ENCODE measurements at places on chromosomes 1 and 21.

- no peak for DNase-seq
These were observed 133.8 kb downstream of the SPATA46 start for GRCh38 chr1:162242804-162243203.

DNA sequence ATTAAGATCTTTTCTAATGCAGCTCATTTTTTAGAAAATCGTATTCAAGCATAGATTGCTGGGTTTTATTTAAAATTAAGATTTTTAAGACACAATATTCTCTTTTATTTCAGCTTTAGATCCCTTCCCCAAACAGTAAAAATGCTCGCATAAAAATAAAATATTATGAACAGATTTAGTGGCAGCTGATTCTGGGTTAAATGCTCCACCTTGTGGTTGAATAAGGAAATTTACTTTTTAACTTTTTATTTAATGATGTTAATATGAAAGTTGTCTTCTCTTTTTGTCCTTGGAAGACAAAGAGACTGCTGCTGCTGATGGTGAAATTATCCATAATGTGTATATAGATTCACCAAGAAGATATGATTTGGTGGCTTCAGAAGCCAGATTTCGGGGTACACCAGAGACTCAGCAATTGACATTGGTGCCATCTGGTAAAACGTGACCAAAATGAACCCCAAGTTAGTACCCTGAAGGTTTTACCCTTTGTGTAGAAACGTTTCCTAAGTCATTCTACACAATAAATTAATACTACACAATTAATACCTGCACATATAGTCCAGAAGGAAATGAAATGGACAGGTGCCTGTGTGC lies 128.0 kb downstream of the ADAMTS1 start:
- DNase-seq: no peak

- no peak for DNase-seq
These were observed 724.6 kb downstream of the USP25 start for GRCh38 chr21:16454399-16454798.

- no peak for DNase-seq
These were observed 12.3 kb upstream of the SEMA4A start for GRCh38 chr1:156140879-156141707.

DNA sequence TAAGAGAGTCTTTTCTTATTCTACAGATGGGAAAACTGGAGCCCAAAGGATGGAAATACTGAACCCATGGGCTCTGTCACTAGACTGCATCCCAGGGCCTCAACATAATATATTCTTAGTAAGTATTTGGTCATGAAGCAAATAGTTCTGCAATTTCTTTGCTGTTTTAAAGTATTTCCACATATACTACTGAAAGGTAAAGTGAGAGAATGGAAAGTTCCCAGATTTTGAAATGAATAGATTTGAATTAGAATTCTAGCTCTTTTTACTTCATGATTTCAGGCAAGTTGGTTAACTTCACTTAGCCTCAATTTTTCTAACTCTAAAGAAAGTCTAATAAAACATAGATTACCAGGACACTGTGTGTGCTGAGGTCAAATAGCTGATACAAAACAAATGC lies 95.6 kb upstream of the FGGY start:
- no peak for DNase-seq

DNA sequence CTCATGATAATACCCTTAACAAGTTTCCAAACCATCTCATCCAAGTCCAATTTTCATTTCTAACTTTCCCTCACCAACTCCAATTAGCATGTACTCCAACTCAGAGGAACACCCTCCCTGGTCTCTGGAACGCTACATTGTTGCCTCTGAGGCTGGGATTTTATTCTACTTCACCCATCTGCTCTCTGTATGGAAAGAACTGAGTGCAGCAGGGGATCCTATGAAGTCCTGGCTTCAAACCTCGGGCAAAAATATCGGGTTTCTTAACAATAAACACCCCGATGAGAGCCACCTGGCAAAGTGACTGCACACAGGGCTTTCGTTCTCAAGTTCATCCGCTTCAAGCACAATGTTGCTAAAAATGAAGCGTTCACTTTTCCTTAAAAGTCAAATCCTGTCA lies 99.6 kb downstream of the CRB1 start:
- no peak for DNase-seq

- DNase-seq: no peak
These were observed 59.3 kb upstream of the ABCD3 start for GRCh38 chr1:94358630-94359599.

- no peak for DNase-seq
These were observed 2.6 kb upstream of the BRINP3 start for GRCh38 chr1:190480231-190480630.

GRCh38 chr1:244318512-244318911 lies 133.2 kb downstream of the ADSS2 start:
- DNase-seq: no peak

DNA sequence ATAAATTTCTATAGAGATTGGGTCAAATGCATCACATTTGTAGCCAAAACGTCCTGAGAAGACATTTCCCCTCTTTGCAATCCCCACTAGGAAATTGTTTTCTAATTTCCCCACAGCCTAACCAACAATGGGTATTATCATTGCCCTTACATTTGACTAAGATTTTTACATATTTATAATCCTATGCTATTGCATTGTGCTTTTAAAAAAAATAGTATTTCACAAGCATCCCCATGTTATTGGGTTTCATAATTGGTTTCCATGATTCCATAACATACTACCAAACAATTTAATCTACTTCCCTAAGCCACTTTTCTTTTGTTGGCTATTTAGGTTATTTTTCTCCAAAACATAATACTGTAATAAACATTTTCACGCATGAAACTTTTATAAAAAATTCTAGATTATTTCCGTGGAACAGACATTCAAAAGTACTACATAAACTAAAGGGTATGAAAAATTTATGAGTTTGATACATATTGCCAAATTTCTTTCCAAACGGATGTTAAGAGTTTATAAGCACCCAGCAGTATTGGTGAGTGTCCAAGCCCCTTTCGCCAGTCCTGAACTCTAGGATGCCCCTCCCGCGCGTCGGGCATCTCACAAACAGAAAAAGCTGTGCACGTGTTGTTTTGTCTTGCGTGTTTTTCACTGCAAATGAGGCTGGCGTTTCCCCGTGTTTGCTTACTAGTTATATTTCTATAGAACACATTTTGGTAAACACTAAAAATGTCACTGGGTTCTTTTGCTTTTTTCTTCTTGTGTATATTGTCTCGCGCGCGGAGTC lies 2.0 kb upstream of the LHX4 start:
- no peak for DNase-seq

- no peak for DNase-seq
These were observed 115.3 kb downstream of the ADSS2 start for GRCh38 chr1:244336232-244336899.

GRCh38 chr1:209364716-209365115 lies 218.8 kb upstream of the CAMK1G start:
- DNase-seq: no peak

DNA sequence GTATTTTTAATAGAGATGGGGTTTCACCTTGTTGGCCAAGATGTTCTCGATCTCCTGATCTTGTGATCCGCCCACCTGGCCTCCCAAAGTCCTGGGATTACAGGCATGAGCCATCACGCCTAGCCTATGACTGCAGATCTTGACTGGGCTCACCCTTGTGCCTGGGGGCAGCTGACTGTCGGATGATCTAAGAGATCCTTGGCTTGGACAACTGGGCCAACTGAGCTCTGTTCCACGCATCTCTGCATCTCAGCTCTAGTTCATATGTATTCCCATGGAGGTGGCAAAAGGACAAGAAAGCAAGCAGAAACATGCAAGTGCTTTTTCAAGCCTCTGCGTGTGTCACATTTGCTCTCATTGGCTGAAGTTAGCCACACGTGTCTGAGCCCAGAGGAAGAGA lies 75.8 kb upstream of the SELENON start:
- DNase-seq: no peak

- DNase-seq: no peak
These were observed 9.6 kb downstream of the TENT5C start for GRCh38 chr1:117615474-117615873.

GRCh38 chr1:183470147-183470960 lies 1.9 kb upstream of the SMG7 start:
- peak; percentile 27 for DNase-seq

- peak; percentile 83 for DNase-seq
These were observed 1.8 kb downstream of the RHOC start for GRCh38 chr1:112704934-112705627.

DNA sequence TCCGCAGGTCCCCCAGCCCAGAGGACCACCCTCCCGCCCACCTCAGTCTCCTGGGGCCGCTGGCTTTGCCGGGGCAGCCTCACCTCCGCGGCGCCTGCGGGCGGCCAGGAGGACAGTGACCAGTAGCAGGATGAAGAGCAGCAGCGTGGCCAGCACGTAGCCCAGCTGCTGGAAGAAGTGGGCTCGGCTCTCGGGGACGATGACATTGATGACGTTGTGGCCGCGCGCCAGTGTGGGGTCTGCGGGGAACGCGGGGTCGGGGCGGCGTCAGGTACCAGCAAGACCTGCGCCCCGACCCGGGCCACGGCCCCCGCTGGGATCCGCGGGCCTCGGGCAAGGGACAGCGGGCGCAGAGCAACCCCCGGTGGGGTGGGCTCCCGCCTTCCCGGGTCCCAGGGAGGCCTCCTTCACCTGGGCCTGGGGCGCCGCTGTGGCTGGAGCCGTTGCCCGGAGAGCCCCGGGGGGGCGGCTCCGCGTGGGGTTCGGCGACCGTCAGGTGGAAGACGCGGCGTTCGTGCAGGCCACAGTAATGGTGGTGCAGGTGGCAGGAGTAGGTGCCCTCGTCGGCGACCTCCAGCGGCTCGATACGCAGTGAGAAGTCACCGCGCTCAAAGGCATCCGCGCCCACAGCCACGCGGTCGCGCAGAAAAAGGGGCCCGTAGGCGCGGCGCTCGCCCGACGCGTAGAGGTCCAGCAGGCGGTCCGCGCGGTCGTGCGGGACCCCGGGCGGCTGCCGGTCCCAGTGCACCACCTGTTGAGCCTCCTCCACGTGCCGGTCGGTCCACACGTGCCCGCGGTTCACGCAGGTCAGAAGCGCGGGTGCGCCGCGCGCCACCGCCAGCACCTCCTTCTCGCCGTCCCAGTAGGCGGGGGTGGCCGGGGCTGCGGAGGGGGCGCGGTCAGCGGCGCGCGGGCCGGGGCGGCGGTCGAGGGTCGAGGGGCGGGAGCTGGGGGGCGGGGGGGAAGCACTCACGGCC lies 3.8 kb downstream of the MXRA8 start:
- no peak for DNase-seq

- DNase-seq: no peak
These were observed 31.2 kb downstream of the VAV3 start for GRCh38 chr1:107933736-107934135.

DNA sequence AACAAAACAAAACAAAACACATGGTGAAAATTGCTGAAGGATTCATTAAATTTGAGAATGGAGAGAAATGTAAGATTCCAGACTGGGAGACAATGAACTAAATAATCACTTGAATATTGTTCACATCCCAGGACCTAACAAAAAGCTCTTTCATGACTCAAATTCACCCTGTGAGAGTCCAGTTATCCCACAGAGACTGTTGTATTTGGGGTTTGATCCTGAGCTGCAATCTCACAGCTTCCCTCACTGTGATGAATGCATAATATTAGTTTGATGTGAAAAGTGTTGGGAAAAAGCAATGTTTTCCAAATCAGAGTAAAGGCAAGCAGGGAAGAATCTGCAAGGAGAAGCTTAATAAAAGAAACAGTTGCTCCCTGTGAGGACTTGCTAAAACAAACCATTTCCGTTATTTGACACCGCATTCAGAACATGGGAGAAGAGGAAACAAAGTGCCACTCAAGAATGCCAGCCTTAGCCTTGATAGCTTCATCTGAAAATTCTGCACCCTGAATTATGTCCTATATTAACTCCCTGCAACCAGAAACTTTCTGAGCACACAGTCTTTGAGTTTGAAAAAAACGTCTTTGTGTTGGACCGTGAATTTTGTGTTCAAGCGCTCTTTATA lies 208.8 kb downstream of the DAB1 start:
- no peak for DNase-seq

DNA sequence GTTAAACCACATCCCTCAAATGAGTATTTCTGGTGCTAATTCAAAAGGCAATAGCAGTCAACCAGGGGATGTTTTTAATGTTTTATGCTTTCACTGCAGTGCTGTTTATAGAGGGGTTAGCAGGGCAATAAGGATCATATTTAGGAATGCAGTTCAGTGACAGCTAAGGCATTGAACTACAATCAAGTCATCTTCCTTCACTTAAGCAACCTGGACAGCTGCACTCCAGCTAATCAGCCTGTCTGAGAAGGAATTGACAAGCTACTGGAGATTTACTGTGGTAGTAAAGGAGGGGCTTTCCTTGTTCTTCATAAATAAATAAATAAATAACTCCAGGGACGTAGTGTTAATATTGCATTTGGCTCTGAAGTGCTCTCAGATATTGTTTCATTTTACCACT lies 93.9 kb downstream of the DAB1 start:
- DNase-seq: no peak

DNA sequence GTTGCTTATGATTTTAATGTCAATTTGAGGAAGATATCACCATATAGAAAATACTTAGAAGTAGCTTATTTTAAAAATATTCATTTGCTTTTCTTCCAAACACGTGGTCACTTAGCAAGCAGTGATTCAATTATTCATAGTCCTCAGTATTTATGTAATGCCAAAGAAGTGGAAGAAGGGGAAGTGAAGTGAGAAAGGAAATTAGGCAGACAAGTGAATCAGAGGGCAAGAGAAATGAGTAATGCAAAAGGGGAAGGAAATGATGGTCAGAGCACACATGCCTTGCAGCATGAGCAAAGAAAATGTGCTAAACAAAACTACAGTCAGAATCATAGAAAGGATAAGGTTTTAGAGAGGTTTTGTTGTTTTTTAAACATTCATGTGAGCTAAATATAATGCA lies 31.8 kb downstream of the SDCCAG8 start:
- peak; percentile 15 for DNase-seq

GRCh38 chr1:233834609-233835008 lies 69.9 kb upstream of the SLC35F3 start:
- DNase-seq: no peak

- no peak for DNase-seq
These were observed 13.1 kb downstream of the UBIAD1 start for GRCh38 chr1:11285883-11286734.

DNA sequence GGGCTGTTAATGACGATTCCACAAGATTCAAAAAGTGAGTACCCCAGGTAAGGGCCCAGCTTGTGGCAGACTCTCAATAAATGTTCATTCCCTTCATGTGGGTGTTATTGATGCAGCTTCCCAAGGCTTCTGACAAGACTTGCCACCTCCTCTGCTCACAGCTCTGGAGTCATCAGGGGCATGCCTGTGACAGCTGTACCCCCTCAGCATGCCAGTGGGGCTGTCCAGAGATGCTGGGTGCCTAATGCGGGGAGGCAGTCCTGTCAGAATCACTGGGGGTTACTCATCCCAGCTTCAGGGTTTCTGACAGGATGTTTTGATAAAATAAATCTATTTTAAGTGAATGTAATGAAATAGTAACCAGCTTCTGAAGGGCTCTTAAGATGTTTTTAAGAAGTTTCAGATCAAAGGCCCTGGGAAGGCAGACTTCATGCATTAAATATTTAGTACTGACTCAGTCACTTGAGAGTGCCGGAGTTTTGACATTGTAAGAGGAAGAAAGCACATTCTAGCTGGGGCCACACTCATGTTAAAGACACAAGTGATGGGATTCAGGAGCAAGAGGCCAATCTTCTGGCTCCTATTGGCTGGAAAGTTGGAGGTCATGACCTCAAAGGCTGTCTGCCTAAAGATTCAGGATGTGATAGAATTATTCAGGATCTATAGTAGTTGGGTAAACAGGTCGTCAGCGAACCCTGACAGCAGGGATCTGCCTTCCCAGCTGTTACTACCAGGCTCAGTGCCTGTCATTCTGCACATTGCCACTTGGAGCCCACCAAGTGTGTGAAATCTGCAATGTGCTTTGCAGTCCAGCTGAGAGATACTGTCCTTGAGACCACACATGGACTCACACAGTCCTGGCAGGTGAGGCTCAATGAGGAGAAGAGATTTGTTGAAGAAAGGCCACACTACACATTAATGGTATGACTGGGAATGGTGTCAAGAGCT lies 239.6 kb upstream of the BEND5 start:
- DNase-seq: no peak

Data from GM12891 (cell line).